ENCODE measurements at places on chromosomes 5 and 9.

GRCh38 chr5:147971472-147971871 is 65.1 kb upstream of the C5orf46 start:
- H3K4me1 ChIP-seq, result no peaks in the 10 kb centered on the region
- H3K4me3 ChIP-seq, result no peak overlapping the region
- no peak for DNase-seq
- no peaks in the 10 kb centered on the region for H3K36me3 ChIP-seq
- H3K27me3 ChIP-seq, result no peaks in the 10 kb centered on the region

- DNase-seq, result no peak
- H3K4me1 ChIP-seq, result no peaks in the 10 kb centered on the region
- H3K4me3 ChIP-seq, result no peak overlapping the region
- H3K36me3 ChIP-seq, result no peaks in the 10 kb centered on the region
- no peak overlapping the region for H3K27ac ChIP-seq
These were observed 13.0 kb downstream of the ROR2 start for GRCh38 chr9:91937056-91937455.

- H3K36me3 ChIP-seq, result no peaks in the 10 kb centered on the region
- no peaks in the 10 kb centered on the region for H3K27me3 ChIP-seq
- H3K4me1 ChIP-seq, result no peaks in the 10 kb centered on the region
- H3K27ac ChIP-seq, result no peak overlapping the region
- no peak for DNase-seq
- H3K4me3 ChIP-seq, result no peak overlapping the region
These were observed 3.4 kb upstream of the PTGDS start for GRCh38 chr9:136973618-136974617.

GRCh38 chr9:3241290-3241689 is 284.5 kb downstream of the RFX3 start:
- H3K27me3 ChIP-seq, result no peaks in the 10 kb centered on the region
- no peak overlapping the region for H3K27ac ChIP-seq
- H3K36me3 ChIP-seq, result peaks cover 3% of the 10 kb centered on the region
- DNase-seq, result no peak
- H3K4me1 ChIP-seq, result no peaks in the 10 kb centered on the region
